Suppressor macrophage (primary cell): ENCODE measurements at places on chromosomes 13 and 19.

DNA sequence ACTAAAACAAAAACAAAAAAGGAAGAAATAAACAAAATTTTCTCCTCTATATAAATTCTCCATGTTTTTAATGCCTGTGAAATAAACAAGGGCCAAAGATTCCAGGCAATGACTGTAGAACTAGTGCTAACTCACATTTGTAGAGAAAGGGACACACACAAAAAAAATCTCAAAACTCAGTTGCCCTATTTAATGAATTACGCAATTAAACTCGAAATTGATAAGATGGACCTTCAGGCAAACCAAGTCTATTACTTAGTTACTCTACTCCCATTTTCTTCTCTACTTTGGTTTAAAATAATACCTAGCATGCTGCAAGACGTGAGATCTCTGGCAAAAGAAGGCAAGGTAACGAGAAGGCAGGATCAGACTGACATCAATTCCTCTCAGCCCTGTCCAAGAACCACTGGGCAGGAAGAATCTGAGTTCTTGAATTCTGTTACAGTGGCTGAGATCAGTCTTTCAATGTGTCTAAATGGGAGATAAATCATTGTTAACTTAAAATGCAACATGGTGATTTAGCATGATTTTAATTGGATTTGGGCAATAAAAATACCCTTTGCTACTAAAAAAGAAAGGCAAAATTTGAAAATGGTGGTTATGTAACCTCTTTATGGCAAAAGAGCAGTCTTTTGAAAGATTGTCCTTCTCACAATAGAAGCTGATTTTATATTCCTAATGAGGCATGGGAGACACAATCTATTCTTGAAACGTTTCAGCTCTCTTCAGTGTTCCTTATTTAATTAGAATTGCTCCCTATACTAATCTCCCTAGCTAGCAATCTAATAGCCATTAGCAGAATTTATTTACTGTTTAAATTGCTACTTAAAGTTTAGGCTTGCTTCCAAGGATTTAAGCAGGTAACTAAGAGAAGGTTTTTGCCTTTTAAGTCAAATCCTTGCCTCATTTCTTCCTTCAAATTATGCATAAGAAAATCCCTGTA is 25.9 kb downstream of the SPRY2 start:
- DNase-seq, result no peak

GRCh38 chr19:54153731-54154326 is 5.7 kb downstream of the LENG1 start:
- no peak for DNase-seq

DNA sequence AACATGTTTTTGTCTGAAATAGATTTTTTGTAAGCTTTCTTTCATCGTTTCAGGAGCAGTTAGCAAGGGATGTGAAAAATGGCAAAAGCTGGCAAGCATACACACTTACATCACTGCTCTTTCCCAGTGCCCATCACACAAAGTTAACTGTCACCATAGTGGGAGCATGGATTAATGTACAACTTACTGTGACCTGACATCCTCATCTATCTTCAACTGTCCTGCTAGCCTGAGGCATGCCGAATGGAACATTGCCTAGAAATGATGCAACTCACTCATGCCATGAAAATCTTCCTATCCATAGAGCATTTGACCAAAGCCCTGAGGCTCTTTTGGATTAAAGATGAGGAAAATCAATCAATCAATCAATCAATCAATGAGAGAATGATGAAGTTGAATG is 491.7 kb upstream of the SLC10A2 start:
- DNase-seq, result no peak

- DNase-seq, result no peak
Measured at GRCh38 chr19:49988433-49988832, 27.5 kb upstream of the SIGLEC11 start.
